ENCODE measurements at places on chromosomes 1 and 21.

DNA sequence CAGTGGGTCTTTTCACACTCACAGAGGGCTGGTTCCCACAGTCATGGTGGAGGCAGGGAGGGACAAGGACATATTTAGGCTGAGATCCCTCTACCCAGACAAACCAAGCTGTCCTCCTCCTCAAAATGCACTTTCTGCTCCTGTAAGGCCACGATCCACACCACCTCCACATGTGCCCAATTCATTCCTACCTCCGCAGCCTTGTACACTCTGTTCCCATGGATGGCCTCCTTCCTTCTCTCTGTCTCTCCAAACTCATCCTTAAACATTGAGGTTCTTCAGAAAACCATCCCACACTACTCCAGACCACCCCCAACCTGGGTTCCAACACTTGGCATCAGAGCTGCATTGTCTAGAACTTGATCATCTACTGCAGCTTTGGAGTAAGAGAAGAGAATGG is 404.3 kb upstream of the BEND5 start:
- DNase-seq = no peak

- no peak for DNase-seq
Observed at GRCh38 chr1:28833381-28833780, 21.4 kb downstream of the OPRD1 start.

- DNase-seq = no peak
Observed at GRCh38 chr21:42532466-42533181, 19.0 kb downstream of the SLC37A1 start.

DNA sequence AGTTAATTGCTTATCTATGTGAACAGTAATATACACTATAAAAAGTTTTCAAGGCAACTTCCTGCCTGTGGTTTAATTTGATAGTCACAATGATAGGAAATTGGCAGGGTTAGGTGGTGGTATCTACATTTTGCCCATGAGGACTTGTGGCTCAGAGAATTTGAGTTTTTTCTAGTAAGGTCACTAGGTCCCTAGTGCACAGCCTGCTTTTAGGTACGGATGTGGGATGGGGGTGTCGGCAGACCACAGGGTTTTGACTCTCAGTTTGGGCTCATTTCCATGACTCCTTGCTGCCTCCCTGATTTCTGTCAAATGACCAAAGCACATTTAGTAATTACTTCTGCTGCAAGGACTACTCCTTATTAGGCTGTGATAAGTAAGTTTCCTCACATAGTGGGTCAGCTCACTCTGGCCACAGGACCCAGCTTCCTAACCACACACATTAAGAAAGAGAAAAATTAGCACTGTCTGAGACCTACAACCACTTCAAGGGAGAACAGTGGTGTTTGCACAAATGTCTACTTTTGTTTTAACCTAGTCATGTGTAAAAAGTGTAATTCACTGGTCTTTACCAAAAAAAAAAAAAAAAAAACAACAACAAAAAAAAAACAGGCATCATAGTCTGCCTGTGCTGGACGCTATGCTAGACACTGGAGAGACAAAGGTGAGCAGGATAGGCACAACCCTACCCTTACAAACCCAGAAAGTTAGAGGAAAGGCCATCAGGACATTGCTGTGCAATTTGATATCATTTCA is 43.7 kb downstream of the MRPL39 start:
- no peak for DNase-seq

DNA sequence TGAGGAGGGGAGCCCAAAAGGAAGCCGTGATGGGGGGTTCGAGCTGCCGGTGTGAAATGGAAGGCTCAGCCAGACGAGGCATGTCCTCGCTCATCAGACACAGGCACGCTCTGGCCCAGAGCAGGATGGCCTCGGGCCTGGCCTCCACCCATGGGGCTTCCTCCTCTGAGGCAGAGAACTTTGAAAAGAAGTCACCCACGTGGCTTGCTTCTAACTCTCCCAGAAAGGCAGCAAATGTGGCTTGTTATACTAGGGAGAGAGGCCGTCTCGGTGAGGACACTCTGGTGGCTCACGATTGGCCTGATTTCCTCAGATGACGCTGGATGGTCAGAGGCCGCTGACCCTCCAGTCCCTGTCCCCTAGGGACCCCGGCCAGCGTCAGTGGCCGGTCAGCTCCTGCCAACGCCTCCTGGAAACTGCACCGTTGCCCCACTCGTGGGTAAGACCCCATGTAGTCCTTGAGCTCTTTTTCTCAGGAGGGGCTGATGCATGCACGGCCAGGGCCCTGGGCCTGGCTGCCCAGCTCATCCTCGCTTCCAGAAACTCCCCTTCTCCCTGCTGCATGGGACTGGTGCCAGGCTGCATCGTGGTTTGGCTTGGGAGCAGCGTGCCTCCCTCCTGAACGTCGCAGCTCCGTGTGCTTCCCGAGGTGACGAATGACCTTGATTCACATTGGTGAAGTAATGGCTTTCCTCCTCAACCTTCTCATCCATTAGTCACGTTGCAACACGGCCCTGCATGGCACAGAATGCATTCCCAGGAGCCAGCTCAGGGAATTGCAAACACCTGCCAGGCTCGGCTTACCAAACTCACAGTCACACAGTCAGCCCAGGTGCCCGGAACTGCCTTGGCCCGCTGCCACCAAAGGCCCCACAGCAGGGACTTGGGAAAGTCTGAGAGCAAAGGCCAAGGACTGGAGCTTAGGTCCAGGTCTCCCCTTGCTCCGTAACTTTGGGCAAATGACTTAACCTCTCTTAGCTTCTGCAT is 58.8 kb downstream of the TOMM20 start:
- DNase-seq = no peak

DNA sequence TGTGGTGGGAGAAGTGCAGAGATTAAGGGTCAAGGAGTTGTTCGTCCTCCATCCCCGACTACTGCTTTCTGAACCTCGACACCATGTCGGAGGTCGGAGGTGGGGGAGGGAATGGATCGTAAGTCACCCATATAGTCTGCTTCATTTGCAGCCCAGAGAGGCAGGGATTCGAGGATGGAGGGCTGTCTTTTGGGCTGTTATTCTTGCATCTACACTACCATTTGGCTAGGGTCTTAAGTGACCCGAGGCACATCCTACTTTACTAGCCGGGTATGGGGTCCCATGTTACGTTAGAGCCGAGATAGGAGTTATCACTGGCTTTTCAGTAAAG is 578 bp downstream of the USP21 start:
- no peak for DNase-seq

DNA sequence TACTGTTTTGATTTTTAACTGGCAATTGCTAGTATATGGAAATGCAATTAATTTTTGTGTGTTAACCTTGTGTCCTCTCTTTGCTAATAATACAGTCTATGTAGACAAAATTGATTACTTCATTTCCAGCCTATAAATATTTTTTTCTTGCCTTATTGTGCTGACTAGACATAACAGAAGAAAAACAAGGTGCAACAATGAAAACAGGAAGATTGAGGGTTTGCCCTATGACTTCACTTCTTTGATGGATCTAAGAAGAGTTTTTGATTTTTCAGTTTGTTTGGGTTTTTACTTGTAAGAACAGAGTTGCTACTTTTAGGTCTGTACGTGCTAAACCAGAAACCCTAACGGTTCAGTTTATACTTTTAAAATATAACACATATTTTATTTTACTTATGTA is 8.5 kb upstream of the CNIH4 start:
- DNase-seq = no peak

GRCh38 chr1:21893046-21893805 is 43.9 kb downstream of the HSPG2 start:
- DNase-seq = no peak

DNA sequence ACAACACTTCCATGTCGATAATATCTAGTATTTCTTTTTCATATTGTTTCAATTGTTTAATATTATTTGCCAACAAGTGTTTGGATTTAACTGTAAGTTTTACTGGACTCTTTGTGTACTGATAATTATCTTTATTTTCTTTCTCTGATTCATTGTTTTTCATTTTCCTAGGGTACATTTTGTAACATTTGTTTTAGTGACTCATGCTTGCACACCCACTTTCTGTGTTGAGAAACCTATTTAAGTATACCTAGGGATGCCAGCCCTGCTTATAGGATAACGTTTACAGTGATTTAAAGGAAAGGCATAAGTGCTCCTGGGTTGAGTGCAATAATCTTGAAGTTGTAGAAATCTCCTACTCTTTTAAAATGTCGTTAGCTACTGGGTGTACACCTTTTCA is 1386.0 kb upstream of the ADGRL4 start:
- no peak for DNase-seq

GRCh38 chr1:109603229-109603628 is 16.2 kb downstream of the GNAT2 start:
- DNase-seq = no peak

DNA sequence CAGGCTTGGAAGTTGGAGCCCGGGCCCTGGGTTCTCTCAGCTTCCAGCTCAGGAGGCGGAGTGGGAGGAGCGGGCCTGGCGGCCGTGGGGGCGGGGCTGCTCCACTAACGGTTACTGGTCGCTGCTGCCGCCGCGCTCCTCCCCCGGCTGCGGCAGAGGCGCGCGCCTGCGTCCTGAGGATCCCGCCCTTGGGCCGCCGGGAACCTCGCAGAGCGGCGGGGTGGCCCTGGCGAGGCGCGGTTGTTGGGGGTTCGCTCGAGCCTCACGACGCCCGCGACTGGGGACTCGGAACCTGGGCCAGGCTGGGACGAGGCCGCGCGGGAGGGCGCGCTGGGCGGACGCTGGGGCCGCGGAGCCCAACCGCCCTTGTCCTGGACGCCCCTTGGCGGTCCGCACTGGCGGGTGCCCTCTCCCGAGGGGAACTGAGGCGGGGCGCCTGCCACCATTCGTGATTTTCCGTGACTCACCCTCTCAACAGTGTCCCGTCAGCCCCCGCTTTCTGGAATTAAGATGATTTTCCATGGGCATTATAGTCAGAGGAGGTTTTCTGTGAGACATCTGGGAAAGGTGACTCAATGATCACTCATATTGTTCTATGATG is 34.1 kb downstream of the OR2G3 start:
- DNase-seq = no peak

- DNase-seq = no peak
Observed at GRCh38 chr1:117770981-117771531, 158.4 kb downstream of the GDAP2 start.

DNA sequence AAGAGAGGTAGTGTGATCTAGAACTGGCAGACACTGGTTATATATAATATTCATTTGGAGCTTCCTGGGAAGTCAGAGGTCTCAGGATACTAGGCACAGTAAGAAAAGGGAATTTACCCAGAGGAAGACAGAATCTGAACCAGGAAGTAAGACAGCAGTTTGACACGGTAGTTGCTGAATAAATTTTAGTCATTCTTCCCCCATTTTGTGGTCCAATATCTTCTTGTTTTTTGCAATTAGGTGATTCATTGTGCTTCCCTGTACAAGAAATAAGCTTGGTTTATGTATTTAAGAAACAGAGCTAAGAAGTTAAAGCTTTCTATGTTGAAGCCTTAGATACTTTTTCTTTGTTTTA is 1.3 kb downstream of the TMEM167B start:
- no peak for DNase-seq

- no peak for DNase-seq
Observed at GRCh38 chr21:33198346-33199099, 31.2 kb upstream of the IFNAR2 start.

GRCh38 chr1:26529655-26530409 is at the start of gene RPS6KA1:
TSS of gene RPS6KA1 (plus strand) at chr1:26529761. CDS start at chr1:26529921, 160 bp downstream.
- DNase-seq = peak; percentile 56

DNA sequence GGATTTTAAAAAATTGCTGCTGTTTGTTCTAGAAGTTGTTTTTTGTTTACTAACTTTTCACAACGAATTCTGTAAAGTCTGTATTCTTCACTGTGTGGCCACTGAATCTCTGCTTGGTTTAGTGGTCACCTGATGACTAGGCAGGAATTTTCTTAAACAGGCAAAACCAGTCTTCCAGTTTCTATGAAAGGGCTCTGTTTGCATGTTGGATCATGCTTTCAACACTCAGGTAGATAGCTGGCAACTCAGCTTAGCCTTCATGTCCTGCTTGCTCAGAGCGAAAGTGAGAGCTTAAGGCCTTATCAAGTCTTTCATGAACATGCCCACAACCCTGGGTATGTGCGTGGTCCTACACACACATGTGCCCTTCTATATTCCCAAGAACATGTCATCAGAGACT is 52.4 kb upstream of the CCDC190 start:
- no peak for DNase-seq

DNA sequence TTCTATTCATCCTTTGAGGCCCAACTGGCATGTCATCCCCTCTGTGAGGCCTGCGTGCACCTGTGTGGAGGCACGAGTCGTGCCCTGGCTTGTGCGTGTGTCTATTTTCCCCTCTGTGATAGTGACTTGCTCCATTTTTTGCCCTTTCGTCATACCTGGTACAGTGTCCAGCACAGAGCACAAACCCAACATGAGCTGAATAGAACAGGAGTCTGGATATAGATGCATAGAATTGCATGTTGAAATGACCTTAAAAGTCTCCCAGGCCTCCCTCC is 32.5 kb downstream of the TNNT2 start:
- DNase-seq = no peak

GRCh38 chr1:1462318-1462966 is 9.1 kb upstream of the ATAD3B start:
- no peak for DNase-seq

DNA sequence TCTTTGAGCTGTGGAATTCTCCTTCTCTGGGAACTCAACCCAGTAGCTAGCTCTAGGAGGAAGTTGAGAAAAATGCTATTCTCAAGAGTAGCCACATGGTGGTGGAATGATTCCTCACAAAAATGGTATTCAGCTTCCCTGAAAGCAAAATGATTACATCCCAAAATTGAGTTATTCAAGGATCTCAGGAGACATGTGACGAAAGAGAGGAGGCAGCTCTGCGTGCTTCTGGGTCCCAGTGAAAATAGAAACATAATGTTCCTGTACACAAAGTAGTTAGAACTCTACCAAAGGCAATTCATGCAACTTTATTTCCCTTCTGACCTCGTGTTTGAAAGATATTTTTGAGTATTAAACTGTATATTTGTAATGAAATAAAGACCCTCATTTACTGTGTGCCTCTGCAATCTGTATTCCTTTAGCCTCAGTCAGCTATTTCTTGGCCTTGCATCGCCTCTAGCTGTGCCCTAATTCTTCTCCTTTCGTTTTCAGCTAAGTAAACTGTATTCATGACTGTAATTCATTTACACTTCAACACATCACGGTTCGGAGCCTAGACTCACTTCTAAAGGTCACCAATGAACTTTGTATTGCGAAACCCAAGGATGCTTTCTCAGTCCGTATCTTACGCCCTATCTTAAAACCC is 167.3 kb downstream of the FASLG start:
- no peak for DNase-seq

GRCh38 chr1:226002667-226003501 is 3.7 kb upstream of the SDE2 start:
- DNase-seq = no peak

- DNase-seq = no peak
Observed at GRCh38 chr1:118940957-118941356, 47.2 kb downstream of the TBX15 start.

GRCh38 chr1:61171346-61171745 is 89.0 kb downstream of the NFIA start:
- no peak for DNase-seq

Data from stimulated activated CD4-positive, alpha-beta T cell treated with anti-CD3 and anti-CD28 coated beads, TNF-alpha, amount 100 ng/mL, for 4 hours (primary cell).